H4 (cell line): ENCODE measurements at places on chromosomes 5 and 9. TPM values are rescaled to one million over a fixed set of nuclear protein-coding genes. Genes with fewer than 3 reads are reported as not detected.

GOLM1 gene
- total RNA-seq, result 45.2 and 57.5 TPM in 2 replicates

LAMC3 gene
- 0.49 and 0.60 TPM in 2 replicates for total RNA-seq

PHF24 gene
- not detected in 2 replicates for total RNA-seq

NR5A1 gene
- not detected in 2 replicates for total RNA-seq

GLRA1 gene
- total RNA-seq, result not detected in 2 replicates

C1QTNF3 gene
- 0.17 and 0.76 TPM in 2 replicates for total RNA-seq

STK32A gene
- total RNA-seq, result 0.04 and 0.77 TPM in 2 replicates

SLC34A1 gene
- total RNA-seq, result not detected in 2 replicates

DNA sequence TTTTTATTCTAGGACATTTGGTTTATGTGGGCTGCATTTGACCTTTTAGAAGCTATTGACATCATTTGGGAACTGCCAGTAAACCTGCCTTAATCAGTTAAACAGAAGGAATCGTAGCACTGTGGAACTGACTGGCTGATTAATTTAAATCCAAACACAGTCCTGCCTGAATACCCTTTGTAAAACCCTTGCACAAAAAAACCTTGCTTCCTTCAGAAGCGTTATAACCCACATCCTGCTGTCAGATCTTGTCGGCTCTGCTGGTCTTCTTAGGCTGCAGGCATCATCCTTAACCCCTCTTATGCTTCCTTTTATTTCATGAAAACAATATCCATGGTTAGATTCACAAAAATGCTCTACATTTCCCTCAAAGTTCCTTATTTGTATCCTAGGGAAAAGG, 46.3 kb downstream of the PAM start:
- DNase-seq, result no peak

- no peak for DNase-seq
Measured at GRCh38 chr5:22621084-22621483, 232.1 kb downstream of the CDH12 start.

- peak; percentile 96 for DNase-seq
Measured at GRCh38 chr5:150000256-150000989, at the start of the genes HMGXB3 and TIGD6. Gene HMGXB3, plus strand, starts transcription at chr5:150000739. Its CDS starts 4,114 bp downstream, at chr5:150004853. Gene TIGD6, minus strand, starts transcription at chr5:150000654. Its CDS starts 4,306 bp downstream, at chr5:149996348.

DNA sequence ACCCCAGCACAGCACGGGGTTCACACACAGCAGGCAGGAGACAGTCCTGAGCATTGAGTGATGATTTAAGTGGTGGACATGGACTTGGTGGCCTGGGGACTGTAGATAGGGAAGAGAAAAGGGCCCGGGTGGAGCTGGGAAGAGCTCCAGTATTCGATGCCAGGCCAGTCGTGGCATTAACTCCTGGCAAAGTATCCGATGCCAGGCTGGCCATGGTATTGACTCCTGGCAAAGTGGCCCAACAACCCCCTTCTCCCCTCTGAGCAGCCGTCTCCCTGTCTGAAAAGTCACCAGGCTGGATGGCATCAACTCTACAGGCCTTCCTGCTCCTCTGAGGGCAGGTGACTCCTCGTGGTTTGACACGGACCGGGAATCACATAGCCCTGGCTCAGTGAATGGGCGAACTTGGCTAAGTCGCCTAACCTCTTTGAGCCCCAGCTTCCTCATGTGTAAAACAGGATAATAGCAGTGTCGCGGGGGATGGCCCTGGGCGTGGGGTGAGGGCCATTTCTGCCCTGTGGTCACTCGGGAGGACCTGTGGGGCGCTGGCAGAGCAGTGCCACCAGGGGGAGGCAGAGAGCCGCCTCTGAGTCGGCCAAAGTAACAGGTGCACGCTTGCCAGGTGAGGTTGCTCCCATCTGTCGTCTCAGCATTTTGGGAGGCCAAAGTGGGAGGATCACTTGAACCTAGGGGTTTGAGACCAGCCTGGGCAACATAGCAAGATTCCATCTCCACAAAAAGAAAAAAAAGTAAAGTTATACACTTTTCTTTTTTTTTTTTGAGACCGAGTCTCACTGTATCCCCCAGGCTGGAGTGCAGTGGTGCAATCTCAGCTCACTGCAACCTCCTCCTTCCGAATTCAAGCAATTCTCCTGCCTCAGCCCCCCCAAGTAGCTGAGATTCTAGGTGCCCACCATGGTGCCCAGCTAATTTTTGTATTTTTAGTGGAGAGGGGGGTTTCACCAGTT, 5.7 kb upstream of the SEC16A start:
- peak; percentile 35 for DNase-seq

GRCh38 chr9:100591139-100591538, 13.3 kb downstream of the CAVIN4 start:
- no peak for DNase-seq

- no peak for DNase-seq
Measured at GRCh38 chr5:65108786-65109743, 340.3 kb downstream of the CWC27 start.

DNA sequence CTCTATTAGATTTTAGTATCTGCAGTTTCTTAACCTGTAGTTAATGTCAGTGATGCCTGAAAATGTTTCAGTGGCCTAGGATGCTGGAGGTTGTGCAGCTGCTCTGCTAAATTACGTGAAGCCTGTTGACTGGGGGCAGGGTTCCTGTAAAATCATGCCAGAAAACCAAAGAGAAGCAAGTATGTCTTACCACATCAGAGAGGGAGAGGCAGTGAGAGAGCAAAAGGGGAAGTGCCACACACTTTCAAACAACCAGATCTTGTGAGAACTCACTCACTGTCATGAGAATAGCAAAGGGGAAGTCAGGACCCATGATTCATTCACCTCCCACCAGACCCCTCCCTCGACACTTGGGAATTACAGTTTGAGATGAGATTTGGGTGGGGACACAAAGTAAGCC, 83.9 kb upstream of the CYLC2 start:
- DNase-seq, result no peak
